ENCODE measurements at places on chromosomes 7 and 10.

GRCh38 chr10:69413221-69413865 lies 3.4 kb downstream of the TACR2 start:
- DNase-seq, result no peak

- no peak for DNase-seq
Measured at GRCh38 chr10:28637346-28637745, 40.0 kb upstream of the BAMBI start.

DNA sequence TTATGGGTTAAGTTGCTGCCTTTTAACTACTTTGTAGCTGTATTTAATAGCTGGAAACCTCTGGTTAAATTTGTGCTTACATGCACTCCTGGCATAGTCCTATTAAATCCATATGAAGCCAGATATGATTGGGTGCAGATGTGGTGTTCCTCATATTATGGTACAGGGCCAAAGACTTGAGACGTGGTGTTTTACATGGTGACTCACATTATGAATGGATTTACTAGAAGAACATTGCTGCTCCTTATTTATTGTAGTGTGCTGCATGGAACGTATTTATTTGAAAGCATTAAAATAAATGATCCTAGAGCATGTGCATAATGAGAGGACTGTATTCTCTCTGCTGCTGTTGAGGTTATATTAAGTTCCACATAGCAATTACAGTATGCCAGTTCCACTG lies 224.1 kb downstream of the SLC25A13 start:
- no peak for DNase-seq

DNA sequence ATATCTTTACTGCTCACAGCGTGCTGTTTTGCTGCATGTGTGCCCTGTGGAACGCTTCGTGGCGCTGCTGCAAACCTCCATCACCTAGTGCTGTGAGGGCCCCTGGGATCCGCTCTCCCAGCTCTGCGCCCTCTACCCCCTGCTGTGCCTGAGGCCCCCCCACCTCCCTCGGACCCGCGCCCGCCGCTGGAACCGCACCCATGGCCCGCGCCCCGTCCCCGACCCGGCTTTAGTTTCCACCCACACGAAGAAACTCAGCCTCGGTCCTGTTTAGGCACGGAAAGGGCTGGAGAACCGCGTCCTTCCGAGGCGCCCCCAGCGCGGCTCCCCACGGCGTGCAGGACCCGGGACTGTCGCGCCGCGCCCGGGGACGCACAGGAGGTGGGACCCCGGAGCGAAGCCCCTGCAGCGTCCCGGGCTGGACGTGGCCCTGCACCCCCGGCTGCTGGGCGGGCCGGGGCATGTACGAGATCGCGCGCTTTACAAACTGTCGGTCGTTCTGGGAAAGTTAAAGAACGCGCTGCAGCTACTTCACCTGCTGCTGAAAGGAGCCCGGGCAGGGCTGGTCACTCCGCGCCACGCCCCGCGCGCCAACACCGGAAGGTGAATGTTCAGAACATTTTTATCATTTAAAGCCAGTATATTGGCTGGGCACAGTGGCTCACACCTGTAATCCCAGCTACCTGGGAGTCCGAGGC lies 54.3 kb downstream of the BMS1 start:
- no peak for DNase-seq

DNA sequence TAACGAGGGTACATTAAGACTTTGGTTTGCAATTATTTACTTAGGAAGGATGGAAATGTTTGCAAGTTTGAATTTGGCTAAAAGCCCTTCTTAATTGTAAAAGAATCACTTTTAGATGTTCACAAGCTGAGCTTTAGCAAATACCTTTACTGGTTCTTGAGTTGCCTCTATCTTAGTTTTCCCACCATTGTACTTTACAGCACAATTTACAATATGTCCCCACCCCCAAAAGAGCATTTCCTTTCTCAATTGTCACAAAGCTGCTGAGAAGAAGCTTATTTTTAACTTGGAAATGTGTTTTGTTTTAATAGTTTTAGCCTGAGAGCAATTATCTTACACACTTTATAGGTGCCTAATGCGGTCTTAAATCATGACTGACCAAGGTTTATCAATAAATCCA lies 81.1 kb downstream of the MET start:
- DNase-seq, result no peak

- no peak for DNase-seq
Measured at GRCh38 chr7:18639711-18640110, 144.2 kb downstream of the HDAC9 start.

DNA sequence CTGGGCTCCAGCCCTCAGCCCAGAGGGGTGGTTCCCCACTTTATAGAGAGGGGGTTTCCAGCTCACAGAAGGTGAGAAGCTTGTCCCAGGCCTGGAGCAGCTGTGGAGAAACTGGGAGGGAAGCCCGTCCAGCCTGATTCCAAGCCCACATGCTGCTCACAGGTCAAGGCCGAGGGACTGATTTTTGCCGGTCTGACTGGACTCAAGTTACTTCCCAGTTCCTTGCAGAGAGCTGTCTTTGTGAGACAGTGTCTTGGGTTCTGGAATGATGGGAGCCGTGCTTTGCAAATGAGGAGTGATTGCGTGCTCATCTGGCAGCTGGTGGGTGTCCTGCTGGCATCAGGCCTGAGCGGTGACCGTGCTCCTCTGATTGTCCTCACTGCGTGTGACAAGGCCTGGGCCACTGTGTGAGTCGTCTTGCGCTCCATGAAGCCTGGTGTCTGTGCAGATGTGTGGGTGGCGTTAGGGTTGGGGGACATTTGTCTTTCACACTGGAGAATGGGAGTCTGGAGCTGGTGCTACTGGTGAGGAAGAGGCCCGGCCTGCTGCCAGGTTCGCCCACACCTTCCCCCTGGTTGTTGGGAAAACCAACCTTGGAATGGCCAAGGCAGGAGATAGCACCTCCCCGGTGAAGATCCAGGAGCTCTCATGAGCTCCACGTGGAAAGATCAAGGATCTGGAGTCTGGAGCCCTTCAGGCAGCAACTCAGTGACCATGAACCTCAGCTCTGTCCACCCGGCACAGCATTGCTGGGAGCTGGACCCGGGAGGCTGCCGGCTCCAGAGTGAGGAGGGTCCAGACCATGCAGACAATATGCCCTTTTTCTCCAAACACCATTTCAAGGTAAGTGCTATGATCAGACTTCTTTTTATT lies 129.6 kb downstream of the SMURF1 start:
- DNase-seq, result no peak

DNA sequence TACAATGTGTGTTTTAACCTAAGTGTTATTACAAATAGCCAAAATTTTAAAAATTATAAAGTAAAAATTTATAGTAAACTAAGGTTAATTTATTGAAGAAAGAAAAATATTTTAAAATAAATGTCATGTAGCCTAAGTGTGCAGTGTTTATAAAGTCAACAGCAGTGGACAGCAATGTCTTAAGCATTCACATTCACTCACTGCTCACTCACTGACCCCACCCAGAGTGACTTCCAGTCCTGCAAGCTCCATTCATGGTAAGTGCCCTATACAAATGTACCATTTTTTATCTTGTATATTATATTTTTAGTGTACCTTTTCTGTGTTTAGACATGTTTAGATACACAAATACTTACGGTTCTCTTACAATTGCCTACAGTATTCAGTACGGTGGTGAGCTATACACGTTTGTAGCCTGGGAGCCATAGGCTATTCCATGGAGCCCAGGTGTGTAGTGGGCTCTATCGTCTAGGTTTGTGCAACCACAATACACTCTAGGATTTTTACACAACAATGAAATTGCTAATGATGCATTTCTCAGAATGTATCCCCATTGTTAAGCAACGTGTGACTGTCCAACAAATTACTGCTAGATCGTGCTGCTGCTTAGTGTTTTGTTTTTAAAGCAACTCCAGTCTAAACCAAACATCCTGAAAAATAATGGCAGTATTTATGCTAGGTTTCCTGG lies 108.9 kb upstream of the NAMPT start:
- DNase-seq, result no peak

DNA sequence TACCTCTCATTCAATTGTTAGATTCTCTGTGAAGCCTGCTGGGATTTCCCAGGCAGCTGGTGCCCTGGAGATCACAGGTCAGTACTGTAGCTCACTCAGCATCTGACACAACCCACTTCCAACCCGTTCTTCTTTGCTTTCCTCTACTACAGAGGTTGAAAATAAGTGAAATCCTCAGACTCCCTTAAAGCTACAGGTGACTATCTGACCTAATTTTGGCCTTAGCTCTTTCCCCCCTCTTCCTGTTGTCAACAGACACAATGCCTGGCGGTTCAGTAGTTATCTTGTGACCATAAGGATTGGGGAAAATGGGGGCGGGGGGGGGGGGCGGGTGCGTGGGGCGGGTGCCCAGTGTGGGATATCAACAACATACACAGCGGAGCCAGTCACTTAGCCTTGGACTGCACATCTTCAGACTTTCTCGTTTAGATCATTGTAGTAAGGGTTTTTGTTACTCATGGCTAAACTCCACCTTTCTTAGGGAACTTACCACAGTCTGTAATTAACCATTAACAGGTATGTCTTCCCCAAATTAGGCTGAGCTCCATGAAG lies 37.8 kb downstream of the MTPN start:
- no peak for DNase-seq

DNA sequence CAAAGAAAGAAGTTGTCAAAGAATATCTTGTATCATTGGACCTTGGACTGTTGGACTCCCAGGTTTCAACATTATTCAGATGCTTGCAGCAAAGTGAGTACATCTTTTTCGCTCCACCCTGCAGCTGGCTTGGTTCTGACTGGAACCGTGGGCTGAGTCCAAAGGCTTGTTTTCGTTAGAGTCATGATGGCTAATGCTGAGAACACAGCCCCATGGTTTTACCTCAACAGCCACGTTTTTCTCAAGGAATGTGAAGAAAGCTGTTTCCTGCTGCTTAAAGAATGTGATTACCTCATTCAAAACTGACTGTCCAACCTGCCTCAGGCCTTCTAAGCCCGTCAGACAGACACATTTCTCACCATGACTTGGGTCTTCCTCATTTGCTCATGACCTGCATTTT lies 69.5 kb downstream of the STEAP1B start:
- no peak for DNase-seq

DNA sequence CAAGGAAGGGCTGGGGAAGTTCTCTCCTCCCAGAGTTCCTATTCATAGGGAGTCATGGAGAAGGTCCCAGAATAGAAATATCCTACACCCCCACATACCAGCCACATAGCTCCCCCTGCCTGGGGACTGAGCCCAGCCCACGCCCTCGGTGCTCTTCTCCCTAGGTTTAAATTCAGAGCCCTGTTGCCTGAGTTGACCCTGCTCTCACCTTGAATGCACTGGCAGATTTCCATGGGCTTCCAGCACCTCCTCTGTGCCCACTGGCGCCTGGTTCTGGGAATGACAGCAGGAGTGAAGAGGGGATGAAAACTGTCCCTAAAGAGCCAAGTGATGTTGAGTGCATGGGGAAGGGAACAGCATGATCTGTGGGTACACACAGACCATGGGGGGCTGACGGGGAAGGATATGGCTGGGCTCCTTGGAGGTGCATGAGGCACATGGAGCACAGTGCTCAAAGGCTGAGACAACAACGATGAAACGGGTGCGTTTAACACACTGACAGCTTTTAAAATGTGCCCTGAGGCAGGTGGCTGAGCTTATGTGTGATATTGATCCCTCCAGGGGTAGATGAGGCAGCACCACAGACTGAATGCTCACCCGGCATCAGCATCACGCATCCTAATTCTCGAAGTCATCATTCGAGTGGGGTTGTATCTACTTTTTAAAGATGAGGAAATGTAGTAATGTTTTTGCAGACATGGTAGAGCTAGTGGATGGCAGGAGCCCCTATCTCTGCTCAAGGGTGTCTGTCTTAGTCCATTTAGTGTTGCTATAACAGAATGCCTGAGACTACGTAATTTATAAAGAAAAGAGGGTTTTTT lies 53.7 kb upstream of the IGFBP3 start:
- no peak for DNase-seq

GRCh38 chr10:45495438-45496152 lies 121.6 kb downstream of the ALOX5 start:
- DNase-seq, result no peak

DNA sequence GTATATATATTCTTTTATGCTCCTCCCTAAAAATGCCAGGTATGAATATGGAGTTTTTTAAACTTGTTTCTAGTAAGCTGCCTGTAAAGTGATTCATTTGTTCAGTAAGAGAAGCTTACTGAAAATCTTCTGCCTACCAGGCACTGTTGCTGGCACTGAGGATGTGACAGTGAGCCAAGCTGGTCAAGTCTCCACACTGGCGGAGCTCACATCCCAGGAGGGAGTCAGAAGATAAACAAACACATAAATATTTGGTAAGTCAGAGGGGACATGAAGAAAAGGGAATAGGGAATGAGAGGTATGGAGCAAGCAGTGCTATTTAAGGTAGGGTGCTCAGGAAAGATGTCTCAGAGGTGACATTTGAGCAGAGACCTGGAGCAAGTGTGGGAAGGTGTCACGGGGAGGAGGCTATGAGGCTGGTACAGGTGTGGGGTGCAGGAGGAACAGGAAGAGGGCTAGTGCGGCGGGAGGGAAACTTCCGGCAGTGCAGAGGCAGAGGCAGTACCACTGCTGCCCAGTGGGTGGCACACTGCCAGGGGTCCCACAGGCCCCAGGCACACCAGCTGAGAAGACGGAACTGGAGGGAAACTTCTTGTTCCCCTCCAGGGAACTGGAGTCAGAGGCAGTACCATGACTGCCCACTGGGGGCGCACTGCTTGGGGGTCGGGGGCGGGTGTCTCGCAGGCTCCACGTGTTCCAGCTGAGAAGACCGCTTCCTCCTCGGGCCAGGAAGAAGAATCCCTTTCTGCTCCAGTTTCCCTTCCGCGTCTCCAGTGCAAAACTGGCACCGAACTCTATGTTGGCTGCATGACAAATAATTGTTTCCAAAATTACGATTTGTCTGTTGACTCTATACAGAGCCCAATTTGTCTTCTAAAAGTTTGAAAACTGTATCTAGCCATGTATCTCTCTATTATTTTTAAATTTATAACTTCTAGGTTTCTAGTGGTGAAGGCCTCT lies 161.0 kb downstream of the TEX36 start:
- DNase-seq, result no peak

DNA sequence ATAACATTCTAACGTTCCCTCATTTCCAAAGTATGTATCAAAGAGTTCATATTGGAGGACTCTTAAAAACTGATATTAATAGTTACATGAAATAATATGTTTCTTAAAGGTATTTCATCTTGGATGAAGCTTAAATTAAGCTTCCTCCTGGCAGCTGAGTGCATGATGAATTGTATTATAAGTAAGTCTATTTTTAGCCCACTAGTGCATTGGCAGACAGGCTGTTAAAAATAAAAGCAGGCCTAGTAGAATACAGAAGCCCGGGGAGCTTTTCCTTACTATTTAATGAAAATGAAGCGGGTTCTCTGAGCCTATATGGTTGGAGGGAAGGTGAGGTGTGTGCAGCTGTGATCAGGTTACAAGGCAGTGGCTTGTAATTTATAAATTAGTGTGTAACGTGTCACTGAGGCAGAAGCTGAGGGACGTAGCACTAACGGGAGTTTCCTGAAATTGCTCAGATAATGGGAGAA lies 130.7 kb upstream of the KMT2E start:
- no peak for DNase-seq

GRCh38 chr7:9582824-9583223 lies 1149.4 kb downstream of the NXPH1 start:
- DNase-seq, result no peak

DNA sequence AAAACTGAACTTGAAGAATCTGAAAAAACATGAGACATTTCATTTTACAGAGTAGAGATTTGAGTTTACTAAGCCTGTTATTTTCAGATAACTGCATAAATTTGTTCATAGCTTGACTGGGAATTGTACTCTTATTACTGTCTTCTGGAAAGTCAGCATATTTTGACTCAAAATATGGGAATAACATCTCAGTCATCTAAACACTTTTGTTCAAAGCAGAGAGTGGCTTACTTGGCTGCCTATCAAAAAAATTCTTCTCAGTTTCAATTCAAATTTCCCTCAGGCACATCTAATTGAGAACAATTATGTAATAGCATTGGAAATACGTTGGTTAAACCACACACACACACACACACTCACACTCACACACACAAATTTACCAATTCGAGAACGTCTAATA lies 384.6 kb downstream of the ARL4A start:
- DNase-seq, result no peak
